ENCODE measurements at places on chromosomes 16 and 17.

GRCh38 chr17:17716837-17717523, 35.7 kb downstream of the RAI1 start:
- no peak for DNase-seq

GRCh38 chr16:52113533-52114183, 433.3 kb downstream of the TOX3 start:
- no peak for DNase-seq

DNA sequence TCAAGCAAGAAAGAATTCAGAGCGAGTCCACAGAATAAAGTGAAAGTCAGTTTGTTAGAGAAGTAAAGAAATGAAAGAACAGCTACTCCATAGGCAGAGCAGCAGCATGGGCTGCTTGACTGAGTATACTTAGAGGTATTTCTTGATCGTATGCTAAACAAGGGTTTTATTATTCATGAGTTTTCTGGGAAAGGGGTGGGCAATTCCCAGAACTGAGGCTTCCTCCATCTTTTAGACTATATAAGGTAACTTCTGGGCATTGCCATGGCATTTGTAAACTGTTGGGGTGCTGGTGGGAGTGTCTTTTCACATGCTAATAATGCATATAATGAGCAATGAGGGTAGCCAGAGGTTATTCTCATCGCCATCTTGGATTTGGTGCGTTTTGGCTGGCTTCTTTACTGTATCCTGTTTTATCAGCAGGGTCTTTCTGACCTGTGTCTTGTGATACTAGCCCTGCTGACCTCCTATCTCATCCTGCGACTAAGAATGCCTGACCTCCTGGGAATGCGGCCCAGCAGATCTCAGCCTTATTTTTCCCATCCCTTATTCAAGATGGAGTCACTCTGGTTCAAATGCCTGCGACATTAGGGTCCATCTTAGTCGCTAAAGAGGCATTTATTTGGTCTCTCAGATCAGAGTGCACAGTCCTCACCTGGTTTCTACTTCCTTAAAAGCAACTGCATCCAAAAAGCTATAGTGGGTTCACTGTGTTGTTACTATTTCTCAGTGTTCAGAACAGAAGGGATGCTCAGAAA, 100.6 kb upstream of the CACNG5 start:
- DNase-seq, result no peak

GRCh38 chr16:11242658-11243057, 13.3 kb downstream of the SOCS1 start:
- DNase-seq, result no peak

- DNase-seq, result no peak
Observed at GRCh38 chr17:17779015-17779611, 57.7 kb downstream of the SREBF1 start.

DNA sequence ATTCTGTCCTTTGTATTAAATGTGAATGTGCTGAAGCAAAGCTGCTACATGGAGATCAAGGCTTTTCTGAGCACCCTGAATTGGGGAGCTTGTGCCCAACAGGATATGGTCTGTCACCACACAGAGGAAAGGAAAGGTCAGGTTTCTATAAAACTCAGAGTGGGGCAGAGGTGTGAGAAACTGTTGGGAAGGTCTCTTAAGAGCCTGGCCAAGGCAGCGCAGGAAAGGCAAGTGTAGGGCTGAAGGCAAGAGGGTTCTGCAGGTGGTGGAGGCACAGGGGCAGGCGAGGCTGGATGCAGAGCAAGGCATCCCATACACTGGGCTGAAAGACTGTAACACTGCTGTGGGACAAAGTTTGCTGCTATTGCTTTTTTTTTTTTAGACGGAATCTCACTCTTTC, 8.1 kb downstream of the COX6A2 start:
- no peak for DNase-seq

DNA sequence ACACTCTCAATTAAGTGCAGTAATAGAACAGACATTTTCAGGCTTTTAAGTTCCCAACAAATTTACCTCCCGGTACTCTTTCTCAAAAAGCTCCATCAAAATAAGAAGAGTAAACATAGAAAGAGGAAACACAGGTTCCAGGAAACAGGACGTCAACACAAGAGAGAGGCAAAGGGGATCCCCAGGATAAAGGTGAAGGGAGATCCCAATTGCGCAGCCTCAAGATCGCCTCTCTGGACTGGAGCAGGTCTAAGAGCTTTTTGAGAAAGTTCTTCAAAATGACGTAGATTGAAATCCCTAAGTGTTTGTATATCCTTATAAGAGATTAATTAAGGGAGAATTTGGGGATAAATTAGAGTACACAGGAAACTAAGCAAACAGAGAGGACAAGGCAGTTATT, 3.9 kb upstream of the FXR2 start:
- DNase-seq, result no peak

DNA sequence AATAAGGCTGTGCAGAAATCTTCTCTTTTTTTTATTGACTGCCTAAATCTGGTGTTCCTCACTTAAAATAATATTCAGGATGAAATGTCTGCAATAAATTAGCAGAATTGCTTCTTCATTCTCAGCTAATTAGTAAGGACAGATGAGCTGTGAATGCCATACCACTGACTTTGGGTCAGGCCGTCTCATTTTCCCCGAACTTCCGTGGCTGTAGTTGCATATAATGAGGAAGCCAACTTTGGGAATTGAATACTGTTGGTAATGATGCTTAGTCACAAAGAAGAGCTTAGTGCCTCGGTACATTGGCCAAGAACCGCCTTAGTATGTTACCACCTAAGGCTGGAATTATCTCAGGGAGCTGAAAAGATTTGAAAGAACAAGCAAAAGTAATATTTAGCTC, 47.6 kb downstream of the NUP93 start:
- no peak for DNase-seq

- no peak for DNase-seq
Observed at GRCh38 chr16:85915125-85915845, 16.3 kb downstream of the IRF8 start.

Measured in hippocampal formation (tissue), 2 donors.